Suprapubic skin (tissue), 4 donors: ENCODE measurements at places on chromosomes 12 and 14. TPM values are rescaled to one million over a fixed set of nuclear protein-coding genes. Genes with fewer than 3 reads are reported as not detected.

DNA sequence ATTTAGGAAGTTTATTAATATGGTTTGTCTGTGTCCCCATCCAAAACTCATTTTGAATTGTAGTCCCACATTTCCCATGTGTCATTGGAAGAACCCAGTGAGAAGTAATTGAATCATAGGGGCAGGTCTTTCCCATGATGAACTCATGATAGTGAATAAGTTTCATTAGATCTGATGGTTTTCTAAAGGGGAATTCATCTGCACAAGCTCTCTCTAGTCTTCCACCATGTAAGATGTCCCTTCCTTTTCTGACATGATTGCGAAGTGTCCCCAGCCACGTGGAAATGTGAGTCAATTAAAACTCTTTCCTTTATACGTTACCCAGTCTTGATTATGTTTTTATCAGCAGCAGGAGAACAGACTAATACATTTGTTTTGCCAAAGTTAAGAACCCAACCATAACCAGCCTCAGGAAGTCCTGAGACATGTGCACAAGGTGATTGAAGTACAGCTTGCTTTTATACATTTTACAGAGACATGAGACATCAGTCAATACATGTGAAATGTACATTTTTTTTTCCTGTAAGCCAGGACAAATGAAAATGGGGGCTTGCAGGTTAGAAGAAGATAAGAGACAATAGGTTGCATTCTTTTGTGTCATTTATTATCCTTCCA lies 1136.7 kb downstream of the TMEM121 start:
- DNase-seq, result no peak

DNA sequence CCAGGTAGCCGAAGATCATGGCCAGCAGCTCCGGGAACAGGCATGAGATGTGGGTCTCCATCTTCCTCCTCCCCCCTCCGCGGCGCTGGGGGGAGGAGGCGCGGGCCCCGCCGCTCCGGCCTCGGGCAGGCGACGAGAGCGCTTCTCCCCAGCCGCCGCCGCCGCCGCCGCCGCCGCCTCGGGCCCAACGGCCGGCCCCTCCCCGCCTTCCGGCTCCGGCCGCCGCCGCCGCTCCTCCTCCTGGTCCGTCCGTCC lies 448 bp downstream of the FBXL14 start:
- DNase-seq, result no peak

DNA sequence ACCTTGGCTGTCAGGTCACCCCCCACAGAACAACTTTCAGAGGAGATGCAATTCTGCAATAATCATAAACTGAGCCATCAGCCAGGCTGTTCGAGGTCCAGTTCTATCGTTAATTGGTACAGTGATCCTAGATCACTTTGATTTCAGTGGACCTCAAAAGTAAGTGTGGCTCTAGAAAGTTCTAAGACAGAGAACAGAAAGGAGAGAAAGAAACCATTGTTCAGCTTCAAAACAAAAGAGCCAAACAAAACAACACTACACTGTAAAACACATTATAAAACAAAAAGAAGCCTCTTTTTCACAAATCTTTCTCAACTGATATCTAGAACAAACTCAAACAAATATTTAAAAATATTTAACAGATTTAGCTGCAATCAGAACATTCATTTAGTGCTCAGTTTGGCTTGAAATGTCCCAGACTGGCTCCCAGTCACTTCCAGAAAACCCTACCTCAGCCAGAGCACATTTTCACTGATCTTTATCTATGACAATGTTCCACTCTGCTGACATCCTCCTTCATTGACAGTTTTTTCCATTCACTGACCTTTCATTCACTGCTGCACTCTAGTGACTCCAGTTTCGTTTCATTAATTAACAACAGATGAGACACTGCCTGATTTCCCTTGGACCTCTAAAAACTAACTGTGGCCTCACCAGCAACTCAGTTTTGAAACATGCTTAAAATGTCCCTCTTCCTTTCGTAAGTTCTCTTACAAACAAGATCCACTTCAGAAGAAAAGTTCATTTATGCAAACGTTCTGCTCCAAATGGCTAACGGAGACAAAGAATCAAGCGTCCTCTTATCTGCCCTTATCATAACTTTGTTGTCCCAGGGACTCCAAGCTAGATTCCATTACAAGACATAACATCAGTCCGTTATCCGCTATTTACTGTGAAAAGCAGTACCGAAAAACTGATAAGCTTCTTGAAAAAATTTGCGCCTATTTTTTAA lies 56.8 kb downstream of the DUSP16 start:
- DNase-seq, result no peak

DNA sequence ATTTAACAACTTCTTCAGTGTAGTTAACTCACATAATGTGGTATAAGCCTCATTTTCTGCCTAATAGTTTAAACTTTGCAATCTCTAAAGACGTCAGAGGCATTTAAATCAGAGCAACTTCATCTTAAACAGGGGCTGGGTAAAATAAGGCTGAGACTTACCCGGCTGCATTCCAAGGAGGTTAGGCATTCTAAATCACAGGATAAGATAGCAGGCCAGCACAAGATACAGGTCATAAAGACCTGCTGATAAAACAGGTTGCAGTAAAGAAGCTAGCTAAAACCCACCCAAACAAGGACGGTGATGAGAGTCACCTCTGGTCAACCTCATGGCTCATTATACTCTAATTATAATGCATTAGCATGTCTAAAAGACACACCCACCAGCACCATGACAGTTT lies 115.6 kb upstream of the PKP2 start:
- no peak for DNase-seq

DNA sequence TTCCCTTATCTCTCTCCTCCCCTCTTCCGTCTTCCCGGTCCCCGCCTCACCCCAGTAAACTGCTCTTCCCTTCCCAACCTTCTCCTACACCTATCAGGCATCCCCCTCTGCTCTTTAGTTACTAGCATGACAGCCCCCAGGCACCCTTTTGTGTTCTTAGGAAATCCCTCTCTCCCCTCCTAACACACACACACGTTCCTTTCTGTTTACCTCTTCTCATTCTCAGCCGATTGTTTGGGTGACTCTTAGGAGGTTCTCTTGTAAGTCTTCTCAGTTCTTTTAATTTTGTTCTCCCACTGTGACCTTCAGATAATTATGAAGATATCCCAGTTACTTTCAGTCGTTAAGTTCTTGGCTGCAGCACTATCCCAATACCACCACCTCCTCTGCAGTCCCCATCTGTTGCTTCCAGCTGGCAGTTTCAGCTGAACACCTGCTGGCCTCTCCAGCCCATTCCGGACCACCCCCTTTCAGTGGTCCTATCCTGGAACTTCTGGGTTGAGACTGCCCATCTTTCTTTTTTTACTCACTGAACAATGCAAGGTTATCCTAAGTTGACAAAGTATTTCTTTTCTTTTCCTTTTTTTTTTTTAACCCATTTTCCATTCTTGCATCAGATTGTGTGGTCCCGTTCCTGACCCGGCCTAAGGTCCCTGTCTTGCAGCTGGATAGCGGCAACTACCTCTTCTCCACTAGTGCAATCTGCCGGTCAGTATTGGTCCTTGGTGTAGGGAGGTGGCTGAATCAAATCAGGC lies 711 bp downstream of the MARS1 start:
- DNase-seq, result no peak

DNA sequence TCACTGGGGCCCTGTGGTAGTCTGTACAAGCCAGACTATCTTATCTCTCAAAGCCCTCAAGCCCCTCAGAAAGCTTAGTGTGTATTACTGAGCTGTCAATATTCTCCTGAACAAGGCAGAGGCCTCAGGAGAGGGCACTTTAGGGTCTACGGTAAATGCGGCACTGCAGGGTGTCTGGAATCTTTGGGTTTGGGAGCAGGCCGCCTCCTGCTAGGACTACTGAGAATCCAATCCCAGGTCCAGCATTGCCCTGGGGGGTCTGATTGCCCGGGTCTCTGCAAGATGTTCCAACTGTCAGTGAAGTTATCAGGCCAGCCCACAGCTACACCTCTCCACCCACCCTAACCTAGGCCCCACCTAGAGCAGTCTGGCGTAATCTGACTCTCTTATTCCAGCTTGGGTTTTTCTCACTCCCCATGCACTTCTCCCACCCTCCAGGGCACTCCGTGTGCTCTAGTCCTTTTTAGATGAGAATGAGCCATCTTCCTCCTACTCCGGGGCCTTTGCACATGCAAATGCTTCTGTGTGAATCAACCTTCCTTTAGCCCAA lies 4.3 kb upstream of the ZFP36L1 start:
- peak; percentile 63 for DNase-seq

DNA sequence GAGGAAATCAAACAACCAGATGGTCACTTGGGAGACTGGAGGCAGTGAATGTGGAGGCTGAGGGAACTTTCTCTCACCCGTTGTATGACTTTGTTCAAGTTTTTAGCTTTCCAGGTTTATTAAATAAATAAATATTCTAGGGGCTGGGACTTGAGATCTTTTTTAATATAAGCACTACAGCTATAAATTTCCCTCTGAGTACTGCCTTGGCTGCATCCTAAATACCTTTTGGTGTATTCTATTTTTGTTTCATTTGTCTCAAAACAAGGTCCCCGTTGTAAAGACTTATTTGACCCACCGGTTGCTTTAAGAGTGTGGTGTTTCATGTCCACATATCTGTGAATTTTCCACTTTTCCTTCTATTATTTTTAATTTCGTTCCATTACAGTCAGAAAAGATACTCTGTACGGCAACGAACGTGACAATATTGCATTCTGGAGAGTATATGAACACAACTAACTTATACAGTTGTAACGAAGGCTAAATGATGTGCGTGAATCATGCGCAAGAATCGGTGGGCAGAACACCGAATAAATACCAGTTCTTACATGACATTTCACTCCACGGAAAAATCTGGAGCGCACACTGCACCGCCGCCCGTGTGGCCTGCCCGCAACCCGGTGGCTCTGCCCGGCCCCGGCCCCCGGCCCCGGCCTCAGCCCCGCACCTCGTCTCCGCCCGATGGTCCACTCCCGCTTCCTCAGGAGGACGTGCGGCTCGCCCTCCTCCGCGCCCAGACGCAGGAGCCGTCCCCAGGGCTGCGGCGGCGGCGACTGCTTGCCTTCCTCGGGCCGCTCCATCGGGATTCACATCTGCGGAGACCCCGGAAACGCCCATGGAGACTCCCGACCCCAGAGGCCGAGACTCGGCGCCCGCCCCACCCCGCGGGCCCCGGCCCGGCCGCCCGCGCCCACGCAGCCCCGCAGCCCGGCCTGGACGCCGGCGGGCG lies 602 bp downstream of the CHFR start:
- no peak for DNase-seq

IL25 gene
- total RNA-seq, result 1.2 TPM

TAS2R46 gene
- 8.9 TPM for total RNA-seq

DNA sequence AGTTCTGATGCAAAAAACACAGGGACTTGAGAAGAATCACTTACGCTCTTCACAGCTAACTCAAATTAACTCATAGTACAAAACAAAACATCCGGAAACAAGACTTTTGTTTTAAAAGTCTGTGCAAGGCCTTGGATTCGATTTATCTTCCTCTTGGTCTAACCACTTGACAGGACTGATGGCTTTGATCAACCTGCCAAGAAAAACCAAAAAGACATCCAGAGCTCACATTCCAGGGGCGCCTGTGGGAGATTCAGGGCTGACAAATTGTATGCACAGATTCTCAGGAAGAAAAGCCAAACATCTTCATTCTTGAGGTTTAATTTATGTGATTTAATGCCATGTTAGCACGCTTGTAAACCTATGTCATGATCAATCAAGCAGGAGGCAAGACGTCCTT lies 129.1 kb upstream of the TMCC3 start:
- no peak for DNase-seq

GRCh38 chr12:52627395-52628110 lies 9.2 kb upstream of the KRT73 start:
- no peak for DNase-seq

DNA sequence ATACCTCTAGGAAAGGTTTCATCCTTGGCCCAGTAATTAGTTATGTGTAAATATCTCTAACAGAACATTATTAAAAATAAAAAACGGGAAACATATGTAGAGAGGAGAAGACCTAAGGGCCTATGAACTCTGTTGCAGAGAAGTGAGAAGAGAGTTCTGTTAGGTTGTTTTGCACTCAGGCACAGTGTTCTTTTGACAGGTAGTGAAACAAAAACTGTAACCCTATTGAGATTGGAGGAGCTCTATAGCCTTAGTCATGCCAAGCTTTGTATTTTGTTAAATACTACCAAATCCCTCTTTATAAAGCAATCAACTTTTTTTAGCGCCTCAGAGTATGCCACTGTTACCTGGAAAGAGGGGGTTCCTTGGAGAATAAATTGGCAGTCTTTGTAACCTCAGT lies 77.6 kb downstream of the CNTN1 start:
- DNase-seq, result no peak

GRCh38 chr12:68349220-68349621 lies 17.1 kb upstream of the MDM1 start:
- DNase-seq, result no peak

- no peak for DNase-seq
These were observed 20.2 kb downstream of the OR4N2 start for GRCh38 chr14:19823765-19824164.

DNA sequence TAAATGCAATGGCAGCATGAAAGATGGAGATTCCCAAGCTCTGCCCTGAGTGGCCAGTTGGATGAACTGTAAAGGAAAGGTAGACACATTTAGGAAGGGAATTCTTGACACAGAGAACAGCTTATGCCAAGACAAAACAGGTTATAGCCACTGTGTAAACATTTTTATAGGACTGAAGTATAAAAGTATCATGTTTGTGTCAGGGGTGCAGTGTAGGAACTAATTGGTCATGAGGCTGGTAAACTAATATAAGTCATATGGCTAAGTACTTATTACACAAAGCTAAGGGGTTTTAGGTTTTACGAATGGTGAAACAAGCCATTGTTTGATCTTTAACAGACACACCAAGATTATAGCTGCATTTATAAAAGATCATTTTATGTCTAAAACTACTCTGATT lies 207.7 kb upstream of the SLC16A7 start:
- no peak for DNase-seq

- no peak for DNase-seq
These were observed 130.6 kb downstream of the RALGAPA1 start for GRCh38 chr14:35678403-35679028.

MANSC1 gene
- 34.6 TPM for total RNA-seq

GSC gene
- total RNA-seq, result not detected

GRCh38 chr12:10197879-10198278 lies 14.8 kb upstream of the GABARAPL1 start:
- DNase-seq, result no peak

GRCh38 chr12:105882404-105882803 lies 256.4 kb downstream of the NUAK1 start:
- peak; percentile 67 for DNase-seq

DNA sequence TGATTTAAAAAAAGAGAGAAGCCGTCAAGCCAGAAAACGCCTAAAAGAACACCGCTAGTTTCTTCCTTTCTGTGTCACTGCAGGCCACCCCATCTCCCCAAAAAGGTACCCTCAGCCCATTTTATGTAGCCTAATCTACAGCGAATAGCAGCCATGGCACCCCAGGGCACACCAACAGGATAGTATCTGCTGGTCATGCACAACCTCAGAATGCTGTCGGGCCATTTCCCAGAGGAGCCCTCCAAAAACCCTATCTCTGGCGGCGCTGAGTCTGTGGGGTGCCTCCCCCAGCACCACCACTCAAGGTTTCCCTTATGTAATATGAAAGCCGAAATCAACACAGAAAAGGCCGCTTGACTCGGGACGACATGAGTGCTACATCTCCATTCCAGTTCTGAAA lies 98.9 kb downstream of the BCL11B start:
- peak; percentile 46 for DNase-seq

PLA2G1B gene
- not detected for total RNA-seq
